ENCODE measurements at places on chromosomes 3 and 15.

DNA sequence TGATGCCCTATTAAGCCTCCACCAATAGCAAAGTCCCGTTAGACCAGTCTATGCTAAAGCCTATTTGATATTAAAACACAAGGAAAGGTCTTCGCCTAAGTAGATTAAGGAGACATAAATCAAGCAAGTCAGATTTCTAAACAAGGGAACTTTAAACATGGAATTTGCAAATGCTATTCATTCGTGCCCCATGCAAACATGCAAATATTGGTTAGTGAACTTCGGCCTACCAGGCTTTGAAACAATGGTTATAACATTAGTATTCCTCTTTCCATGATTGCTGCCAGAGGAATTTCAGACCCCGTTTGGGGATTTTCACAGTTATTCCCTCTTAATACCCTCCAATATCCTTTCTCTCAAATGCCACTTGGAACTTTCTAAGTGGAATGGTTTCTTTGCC is 36.9 kb upstream of the ZNF280D start:
- no peak for DNase-seq

GRCh38 chr15:68224546-68225250 is 4.8 kb downstream of the CLN6 start:
- no peak for DNase-seq

DNA sequence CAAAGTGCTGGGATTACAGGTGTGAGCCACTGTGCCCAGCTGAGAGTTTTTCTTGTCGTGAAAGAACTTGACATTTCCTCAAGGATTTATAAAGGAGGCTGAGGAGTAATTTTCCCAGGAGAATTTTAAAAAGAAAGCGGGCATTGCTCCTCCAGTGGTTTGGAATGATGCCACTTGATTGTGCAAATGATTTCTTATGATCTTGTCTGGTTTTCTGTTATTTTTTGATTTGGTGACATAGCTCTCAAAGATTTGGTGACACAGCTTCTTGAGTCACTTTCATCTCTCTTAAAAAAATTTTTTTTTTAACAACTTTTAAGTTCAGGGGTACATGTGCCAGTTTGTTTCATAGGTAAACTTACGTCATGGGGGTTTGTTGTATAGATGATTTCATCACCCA is 24.6 kb upstream of the NFKBIZ start:
- DNase-seq, result no peak

DNA sequence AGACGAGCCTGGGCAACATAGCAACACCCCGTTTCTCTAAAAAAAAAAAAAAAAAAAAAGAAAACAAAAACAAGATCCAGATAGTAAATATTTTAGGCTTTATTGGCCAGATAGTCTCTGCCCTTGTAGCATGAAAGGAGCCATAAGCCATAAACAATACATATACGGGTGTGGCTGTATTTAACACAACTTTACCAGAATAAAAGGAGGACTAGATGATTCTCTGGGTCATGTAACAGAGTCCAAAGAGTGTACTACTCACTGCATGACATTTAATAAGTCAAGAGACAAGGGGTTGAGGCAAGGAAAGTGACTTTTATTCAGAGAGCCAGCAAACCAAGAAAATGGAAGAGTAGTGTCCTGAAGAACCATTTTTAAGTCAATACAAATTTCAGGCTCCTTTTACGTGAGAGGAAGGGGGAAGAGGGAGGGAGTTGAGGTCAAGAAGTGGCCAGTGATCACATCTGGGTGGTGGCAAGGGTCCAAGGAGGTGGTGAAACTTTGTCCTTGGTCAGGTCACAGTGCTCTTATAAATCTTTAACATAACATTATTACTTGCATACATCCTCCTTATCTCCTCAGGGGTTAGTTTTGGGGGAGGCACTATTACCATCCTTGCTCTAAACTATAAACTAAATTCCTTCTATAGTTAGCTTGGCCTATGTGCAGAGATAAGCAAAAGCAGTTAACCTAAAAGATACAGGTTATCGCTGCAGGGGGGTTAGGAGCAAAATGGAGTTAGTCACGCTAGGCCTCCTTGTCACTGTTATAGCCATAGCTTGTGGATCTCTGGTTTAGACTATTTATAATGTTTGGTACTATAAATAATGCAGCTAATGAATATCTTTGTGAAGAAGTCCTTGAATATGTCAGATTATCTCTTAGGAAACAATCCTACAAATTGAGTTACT is 46.1 kb downstream of the METTL6 start:
- DNase-seq, result no peak

- DNase-seq, result no peak
These were observed 67.9 kb downstream of the ULK4 start for GRCh38 chr3:41893977-41894376.

DNA sequence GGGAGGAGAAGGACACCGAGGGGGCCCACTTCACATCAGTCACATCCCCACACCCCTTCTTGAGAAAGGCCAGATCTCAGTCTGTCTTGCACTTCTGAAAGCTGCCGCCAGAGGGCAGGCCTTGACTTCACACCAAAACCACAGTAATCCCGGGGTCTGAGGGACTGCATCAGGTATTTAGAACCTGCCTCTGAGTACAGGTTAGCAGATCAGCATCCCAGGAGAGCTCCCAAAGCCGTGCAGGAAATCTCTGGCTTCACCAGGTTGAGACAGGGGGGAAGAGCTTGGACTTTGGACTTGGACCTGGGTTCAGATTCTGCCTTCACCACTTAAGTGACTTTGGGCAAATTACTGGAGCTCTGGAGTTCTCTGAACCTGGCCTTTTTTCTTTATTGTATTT is 50.3 kb downstream of the LHFPL4 start:
- peak; percentile 37 for DNase-seq

- DNase-seq, result no peak
These were observed 2.1 kb downstream of the SEMA7A start for GRCh38 chr15:74431645-74432044.

DNA sequence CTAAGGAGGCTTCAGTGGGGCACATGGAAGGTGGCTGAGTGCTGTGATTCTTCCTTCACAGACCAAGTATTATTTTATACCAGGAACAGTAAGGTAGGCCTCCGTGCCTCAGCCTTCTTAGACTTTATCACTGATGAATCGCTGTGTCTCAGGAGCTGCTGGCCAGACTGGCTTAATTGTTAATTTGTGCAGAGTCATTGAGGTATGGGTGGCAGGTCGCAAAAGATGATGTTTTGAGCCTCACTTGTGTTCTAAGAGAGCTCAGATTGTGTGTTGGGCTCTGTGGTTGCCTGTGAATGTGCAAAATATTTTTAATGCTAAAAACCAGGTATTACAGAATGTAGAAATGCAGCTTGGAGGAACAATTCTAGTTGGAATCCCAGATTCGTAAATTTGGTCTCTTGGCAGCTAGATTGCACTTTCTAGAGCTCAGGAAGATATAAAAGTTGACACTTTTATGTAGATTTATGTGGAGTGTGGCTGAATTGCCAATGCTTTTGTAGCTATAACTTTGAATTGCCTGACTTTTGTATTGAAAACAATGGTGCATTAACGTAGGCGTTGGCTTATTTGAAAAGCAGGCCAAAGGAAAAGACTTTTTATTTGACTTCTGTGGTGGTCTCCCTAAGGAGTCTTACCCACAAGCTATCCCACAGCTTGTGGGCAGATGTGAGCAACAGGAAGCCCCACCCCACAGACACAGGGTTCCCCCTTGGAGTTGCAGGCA is 53.4 kb downstream of the LARS2 start:
- no peak for DNase-seq

GRCh38 chr3:119365418-119365817 is 71.2 kb downstream of the ARHGAP31 start:
- no peak for DNase-seq

DNA sequence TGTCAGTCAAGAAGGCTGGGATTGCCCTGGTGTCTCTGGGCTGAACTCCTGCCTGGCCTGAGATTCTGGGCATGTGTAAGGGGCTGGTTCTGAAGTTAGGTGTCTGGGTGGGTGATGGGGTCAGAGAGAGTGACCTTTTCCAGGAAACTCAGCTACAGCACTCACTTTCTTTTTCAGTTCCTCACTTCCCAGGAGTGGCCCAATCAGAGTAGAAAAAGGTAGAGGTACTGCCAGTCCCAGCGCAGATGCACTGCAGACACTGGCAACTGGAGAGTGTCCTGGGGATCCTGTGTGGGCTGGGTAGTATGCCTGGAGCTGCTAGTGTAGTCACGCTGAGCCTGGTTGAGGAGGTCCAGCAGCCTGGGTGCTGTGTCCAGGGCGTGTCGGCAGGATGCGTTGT is 46.5 kb upstream of the APEH start:
- DNase-seq, result no peak

DNA sequence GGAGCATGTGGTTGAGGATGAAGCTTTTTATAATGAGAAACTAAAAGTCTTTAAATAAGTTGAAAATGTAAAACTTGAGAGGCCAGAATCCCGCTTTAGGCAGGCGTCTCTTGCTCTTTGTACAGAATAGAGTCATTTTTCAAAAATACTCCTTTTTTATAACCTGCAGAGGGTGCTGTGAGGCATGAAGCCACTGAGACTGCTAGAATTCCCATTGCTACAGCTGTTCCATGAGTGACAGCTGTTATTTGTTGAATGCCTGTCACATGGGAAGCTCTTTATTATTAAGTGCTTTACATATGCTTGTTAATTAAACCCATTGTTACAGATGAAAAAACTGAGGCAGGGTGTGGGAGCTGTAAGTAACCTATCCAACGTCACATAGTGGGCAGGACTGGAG is 18.5 kb downstream of the MINAR1 start:
- no peak for DNase-seq

GRCh38 chr3:81302045-81302444 is 459.4 kb downstream of the GBE1 start:
- no peak for DNase-seq

DNA sequence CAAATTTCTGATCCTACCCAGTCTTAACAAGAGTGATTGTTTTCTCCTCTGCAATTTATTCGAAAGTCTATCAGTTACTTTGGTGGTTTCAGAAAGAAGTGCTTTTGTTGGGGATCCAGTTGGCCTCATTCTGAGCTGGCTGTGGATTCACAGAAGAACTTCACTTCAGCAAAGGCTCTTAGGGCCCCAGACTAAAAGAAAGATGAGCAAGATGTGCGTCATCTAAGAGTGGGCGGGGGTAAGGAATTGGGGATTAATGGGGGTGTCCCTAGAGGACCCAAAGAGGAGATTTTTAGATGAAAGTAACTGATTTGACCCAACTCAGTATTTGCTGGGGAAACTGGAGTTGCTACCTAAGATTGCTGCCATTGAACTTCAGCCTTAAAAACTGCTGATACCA is 63.9 kb upstream of the TSEN2 start:
- no peak for DNase-seq

GRCh38 chr15:88874275-88874674 is 21.1 kb downstream of the HAPLN3 start:
- DNase-seq, result no peak

- DNase-seq, result no peak
These were observed 133.4 kb upstream of the BHLHE40 start for GRCh38 chr3:4845882-4846281.

DNA sequence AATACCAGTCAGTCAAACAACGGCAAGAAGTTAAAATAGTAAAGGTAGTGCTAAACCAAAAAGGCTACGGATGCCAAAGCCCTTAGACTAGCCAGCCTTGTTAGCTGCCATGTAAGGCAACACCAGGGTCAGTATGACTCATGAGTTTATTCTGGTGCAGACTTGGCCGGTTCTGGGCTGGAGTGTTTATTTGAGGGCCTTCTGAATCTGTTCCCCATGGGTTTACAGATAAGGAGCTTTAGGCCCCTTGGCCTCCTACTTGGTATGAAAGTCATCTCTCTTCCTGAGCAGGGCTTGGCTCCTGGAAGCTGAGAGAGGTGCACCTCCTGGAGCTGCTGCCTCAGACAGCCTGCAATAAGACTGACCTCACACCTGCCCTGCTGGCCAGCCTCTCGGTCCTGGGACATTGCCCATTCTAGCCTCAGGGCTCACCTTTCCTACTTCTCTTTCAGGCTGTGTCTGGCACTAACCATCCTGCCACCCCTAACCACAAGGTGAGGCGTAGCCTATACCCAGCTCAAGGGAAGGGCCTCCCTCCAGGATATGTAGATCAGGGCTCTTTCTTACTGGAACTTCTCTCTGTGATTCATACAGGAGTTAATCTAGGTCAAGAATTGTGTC is 10.4 kb upstream of the RTP1 start:
- no peak for DNase-seq

GRCh38 chr3:14508966-14509795 is 31.0 kb downstream of the GRIP2 start:
- DNase-seq, result peak; percentile 44

DNA sequence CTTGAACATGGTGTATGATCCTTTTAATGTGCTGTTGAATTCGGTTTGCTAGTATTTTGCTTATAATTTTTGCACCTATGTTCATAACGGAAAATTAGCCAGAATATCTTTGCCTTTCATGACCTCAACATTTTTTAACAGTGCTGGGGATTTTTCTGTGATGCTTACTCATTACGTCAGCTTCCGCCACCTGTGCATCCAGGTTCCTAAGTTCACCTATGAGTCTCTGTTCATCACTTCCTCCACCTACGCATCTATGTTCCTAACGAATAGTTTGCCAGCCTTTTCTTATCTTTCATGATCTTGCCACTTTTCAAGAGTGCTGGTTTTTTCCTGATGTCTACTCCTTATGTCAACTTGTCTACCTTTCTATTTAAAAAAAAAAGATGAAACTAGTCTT is 16.5 kb downstream of the AADACL2 start:
- no peak for DNase-seq

DNA sequence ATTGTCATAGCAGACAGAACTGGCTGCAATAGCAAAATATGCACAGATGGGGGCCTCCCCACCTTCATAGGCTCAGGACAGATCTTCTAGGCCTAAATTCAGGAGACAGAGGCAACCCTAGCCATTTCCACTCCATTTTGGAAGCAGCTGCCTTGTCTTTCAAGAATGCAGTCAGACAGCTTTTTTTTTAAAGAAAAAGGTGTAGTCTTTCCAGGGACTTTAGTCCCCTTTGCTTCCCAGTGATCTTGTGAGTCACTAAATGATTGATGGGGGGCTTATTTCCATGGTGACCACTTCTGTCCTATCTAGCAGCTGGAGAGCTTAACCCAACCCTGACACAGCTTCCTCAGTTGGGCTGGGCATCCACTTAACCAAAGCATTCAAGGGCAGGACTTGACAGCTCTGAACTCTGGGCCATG is 165.9 kb downstream of the TPRG1 start:
- DNase-seq, result no peak

GRCh38 chr15:27065785-27066184 is 94.8 kb downstream of the GABRG3 start:
- DNase-seq, result no peak

DNA sequence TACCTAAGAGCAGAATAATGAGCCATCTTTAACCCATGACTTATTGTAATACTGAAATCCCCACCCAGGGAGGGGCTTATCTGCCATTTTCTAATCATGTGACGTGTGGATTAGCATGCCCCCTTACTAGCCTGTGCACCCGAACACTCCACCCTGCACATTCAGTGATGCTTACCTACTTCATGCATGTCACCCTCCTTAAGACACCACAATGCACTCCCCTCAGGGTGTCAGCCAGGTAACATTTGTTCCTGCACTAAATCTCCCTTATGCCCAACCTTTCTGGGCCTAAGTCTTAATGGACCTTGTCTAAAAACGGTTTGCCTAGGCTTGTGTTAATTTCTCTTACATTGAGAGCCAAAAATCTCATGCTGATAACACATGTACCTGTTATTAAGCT is 336.6 kb downstream of the OCA2 start:
- no peak for DNase-seq
